ENCODE measurements at places on chromosomes 5 and 9.
A peak's percentile ranks its signal among the peaks of the same experiment; 100 is the strongest.

DNA sequence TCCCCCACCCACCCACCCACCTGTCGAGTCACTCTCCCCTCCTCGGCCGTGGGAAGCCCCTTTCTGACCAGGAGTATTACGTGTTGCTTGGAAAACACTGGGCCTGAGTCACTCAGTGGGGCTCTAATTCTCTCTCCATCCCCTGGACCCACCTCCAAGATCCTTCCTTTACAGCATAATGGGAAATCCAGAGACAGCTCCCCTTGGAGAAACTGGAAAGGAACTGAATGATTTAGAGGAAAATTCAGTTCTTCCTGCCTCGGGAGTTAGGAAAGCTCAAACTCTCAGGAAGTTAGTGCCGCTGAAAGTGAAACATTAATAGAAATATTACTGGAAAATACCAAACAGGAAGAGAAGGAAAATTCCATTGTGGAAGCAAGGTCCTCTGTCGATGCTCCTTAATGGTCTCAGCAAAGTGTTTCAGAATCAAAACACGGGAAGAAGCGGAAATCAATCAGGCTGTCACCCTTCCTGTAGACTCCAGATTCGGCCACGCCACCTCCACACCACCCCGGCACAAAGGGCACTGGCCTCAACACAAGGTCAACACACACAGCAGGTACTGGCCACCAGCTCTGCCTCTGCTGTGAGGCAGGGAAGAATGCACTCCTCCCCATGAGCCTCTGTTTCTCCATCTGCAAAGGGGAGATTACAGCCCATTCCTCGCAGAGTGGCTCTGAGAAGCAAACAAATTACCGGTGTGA is 9.6 kb downstream of the SHB start:
- no peak for DNase-seq

DNA sequence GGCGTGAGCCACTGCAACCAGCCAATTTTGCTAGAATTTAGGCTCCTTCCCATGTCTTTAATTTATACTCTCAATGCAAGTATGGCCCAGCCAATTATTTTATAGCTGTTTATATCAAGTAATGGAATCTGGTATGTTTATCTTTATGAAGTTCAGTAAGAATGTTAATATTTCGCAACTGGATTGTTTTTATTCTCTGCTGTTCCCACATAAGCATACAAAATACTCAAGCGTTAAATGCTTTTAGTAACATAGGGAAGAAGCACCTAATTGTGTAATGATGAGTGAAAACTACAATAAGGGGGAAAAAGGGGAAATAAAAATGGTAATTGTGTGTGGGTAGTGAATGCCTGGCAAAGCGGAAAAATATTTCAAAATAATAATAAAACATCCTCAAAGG is 21.3 kb downstream of the PWWP2A start:
- DNase-seq = no peak

GRCh38 chr5:3357291-3357690 is 238.3 kb upstream of the IRX1 start:
- DNase-seq = no peak

DNA sequence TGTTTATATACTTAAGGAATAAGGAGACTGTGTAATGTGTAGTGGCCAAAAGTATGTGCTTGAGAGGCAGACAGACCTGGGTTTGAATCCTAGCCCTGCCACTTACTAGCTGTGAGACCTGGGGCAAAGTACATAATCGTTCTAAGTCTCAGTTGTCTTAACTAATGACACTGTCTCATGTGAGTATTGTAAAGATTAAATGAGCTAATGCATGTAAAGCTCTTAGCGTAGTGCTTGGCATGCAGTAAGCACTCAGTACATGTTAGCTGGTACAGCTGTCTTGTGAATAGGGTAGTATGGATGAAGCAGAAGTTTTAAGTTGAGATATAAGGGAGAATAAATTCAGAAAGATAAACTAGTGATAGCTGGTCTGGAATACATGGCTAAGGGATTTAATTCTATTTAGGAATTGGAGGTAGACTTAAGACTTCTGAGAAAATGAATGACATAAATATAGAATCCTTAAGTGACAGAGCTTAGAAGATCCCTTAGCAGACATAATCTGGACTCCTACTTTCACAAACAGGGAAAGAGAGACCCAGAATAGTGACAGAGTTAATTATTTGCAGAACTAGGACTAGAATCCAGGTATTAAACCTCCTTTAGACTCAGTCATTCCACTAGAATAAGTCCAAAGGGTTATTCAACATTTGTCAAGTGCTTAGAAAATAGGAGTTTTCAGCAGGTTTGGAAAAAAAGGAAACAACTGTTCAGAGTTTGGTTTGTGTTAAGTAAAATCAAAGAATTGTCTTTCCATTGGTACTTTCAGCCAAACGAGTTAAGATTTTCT is 13.1 kb downstream of the GPR21 start:
- no peak for DNase-seq

GRCh38 chr9:95780751-95781150 is 94.7 kb upstream of the ERCC6L2 start:
- DNase-seq = no peak

DNA sequence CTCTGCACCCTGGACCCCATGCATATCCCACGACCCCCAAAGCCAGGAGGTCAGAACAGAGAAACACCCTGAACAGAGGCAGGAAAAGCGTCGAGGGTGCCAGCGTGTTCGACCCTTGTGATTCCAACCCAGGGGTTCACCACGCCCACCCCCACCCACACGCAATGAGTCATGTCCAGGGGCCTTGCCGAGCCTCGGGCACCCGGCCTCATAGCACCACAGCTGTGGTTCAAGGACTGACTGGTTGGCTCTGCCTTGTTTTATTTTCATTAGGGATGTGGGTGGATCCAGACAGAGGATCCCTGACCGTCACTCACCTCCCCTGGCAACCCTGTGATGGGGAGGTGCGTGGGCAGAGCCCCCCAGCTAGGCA is 9.5 kb upstream of the QSOX2 start:
- no peak for DNase-seq

GRCh38 chr5:179763215-179763945 is 30.4 kb upstream of the LTC4S start:
- peak; percentile 82 for DNase-seq

DNA sequence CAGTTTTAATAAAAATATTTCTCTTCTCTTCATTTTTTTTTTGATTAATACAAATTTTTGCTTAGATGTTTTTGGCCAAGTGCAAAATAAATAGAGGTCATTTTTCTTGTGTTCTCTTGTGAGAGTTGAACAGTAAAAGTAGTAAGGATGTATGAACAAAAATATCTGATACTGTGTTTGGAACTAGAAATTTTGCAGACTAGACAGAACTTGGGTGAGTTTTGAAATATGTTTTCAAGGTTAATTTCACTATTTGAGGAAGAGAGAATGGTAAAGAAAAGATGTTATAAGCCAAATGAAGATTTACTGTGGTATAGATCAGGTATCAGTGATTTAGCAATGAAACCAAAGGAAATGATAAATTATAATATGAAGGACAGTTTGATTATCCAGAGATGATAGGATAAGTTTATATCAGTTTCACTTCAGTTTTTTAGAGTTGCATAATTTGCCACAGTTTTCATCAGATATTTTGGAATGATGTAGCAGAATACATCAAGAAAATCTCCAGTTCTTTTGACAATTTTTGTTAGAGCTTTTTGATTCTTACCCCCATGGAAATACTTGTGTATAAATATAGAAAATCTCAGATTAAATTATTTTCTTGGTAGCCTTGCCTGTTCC is 147.9 kb upstream of the VCAN start:
- no peak for DNase-seq

DNA sequence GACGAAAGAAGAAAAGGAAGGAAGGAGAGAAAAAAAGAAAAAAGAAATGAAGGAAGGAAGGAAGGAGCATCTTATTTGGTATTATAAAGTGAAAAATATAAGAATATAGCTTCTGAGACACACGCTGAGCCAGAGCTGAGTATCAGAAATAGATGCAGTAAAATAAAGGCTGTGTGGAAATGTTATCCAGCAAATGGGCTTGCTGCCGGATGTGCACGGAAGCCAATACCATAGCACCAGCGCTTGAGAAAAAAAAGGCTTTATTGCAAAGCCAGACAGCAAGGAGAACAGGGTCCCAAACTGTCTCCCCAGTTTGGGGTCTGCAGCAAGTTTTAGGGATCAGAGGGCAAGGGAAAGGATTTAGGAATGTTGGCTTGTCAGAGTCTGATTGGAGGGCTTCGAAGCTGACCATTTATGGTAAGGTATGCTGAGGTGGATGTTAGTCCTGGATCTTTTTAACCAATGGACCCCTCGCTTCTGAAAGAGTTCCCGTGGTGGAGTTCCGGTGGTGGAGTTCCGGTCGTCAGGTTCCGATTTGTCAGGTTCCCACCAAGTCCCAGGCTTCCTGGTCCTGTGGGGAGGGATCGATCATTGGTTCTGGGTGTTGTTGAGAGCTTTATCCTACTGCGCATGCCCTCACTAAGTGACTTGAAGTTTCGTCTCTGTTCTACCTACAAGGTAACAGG is 70.4 kb downstream of the SFXN1 start:
- no peak for DNase-seq

- DNase-seq = no peak
Measured at GRCh38 chr5:10768328-10768899, 7.4 kb upstream of the DAP start.

DNA sequence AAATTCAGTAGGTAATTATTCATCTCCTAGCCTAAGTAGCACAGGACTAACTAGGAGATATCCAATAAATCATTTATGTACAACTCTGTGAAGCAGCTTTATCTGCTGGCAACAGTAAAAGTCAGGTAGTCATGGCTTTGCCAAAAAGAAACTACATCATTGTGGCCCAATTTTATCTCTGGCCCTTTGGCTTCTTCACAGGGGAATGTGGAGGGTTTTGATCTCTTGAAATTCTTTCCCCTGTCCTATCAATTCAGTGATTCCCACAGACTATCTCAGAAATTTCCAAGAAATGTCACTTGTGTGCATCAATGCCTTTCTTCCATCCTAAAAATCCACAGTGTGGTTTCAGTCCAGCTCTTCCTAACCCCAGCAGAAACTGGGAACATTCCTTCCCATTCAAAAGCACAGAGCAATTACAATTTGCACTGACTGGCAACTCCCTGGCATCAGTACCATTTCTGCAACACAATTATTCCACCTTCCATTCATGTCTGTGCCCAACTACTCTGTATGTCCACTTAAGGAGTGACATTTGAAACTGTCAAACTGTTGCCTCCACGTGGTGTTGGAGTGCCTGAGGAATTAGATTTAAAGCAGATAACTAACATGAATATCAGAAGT is 6.6 kb downstream of the CDC14B start:
- peak; percentile 35 for DNase-seq

DNA sequence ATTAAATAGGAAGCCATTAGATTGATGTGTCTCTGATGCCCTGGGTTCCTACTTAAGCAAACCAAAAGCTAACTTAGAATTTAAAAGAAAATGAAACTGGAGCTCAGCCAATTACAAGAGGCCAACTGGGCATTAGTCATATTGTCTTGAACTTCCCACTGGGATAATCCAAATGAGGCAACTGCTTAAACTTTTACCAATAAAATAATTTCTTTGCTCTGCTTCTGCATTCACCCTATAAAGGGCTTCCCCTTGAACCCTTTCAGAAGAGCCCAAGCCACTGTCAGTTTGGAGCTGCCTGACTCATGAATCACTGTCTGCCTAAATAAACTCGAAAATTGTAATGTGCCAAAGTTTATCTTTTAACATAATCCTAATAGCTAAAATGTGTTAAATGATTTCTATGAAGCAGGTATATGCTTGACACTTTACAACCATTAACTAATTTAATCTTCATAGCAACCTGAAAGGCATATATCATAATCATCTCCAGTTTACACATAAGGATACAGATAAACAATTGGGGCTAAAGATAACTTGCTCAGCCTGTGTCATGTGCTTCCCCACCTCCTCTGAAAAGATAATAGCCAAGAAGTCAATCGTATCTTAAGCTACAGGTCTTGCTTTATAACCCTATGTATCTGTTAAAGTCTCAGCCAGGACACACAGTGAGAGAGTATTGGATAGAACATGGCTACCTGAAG is 11.5 kb downstream of the GPR150 start:
- DNase-seq = no peak

- peak; percentile 62 for DNase-seq
Measured at GRCh38 chr9:129567842-129568559, 52.9 kb downstream of the C9orf50 start.

DNA sequence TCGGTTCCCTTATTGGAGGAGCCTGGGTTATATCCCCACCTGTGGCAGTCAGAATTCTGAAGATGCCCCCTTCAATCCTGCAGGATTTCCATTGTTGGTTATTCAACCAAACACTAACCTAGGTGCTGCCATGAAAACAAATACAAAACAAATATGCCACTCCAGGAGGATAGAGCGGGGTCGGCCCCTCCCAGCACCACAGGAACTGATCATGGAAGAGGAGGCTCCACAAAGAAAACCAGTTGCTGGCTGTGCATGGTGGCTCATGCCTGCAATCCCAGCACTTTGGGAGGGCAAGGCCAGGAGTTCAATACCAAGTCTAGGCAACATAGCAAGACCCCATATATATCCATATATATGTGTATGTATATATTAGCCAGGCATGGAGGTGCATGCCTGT is 13.2 kb upstream of the ADGRD2 start:
- DNase-seq = no peak

GRCh38 chr5:102561894-102562760 is 63.3 kb upstream of the SLCO6A1 start:
- DNase-seq = no peak

DNA sequence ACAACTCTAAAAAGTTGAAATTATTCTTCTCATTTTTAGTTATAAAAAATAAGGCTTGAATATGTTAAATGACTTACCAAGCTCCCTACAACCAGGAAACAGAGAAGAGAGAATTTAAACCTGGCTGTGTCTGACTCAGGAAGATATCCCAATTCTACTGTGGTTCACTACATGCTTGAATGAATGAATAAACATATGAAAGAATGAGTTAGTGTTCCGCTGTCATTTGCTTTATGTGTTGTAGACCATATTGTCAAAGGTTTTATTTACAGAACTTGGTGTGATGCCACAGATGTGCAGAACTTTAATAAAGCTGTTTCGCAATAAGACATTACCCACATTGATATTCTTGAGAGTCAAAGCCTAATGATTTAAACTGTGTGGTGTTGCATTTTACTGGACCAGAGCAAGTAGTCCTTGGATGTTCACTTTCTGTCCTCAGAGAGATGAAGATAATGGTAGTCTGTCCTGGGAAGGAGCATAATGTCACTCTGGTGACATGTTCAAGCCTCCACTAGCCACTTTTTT is 313.2 kb downstream of the TRIM32 start:
- DNase-seq = no peak
